Fibroblast of skin of right biceps (primary cell): ENCODE measurements at places on chromosomes 13 and 19.

- DNase-seq: no peak
Observed at GRCh38 chr19:14553939-14554243, 18.0 kb downstream of the NDUFB7 start.

DNA sequence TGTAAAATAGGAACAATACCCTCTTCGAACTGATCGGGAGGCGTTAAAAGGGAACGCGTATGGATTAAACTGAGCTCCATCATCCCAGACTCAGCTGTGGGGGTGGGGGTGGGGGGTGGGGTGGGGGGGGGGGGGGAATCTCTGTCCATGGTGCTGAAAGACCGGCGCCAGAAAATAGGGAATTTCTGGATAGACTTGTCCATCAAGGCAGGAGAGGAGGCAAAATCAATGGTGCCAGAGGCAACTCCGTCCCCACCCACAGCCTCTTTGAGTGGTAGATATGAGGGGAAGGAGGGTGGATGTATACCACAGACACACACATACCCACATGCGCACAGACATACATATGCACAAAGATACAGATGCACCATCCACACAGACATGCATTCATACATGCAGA, 37.4 kb downstream of the ZNF787 start:
- DNase-seq: no peak

- no peak for DNase-seq
Observed at GRCh38 chr19:34880034-34880433, 46.7 kb upstream of the ZNF30 start.

DNA sequence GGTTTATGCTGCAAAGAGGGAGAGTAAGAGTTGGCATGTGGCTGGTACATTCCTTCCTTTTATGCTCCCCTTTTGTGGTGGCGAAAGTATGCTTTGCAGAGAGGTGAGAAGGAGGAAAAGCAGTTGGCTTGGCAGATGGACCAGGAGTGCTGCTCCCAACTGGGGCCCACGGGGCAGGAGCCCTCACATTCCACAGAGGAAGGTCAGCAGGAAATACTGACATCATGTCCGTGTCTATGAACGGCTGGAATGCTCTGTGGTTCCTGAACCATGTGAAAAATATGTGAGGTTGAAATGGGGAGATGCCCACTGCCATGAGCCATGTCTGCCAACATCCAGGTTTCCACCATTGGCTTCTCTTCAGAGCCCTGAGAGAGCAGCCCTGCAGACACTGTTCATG, 33.3 kb upstream of the GAS6 start:
- peak; percentile 98 for DNase-seq
